ENCODE measurements at places on chromosomes 7 and 10.

DNA sequence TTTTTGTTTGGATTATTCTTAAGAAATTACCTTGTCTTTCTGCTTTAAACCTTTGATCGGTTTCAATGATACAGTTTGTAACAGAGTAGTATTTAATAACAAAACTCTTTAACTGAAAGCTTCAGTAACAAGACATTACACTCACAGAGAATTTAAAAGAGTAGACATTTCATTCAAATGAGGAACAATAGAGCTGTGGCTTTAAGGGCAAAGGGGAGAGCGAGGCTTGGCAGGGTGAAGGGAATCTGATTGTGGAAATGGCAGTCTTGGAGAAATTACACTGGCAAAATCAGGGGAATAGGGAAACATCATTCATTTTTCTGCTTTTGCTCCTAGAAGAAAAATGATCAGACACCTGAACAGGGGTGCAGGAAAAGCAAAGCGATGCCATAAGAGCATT, 5.1 kb upstream of the HIPK2 start:
- DNase-seq, result no peak

DNA sequence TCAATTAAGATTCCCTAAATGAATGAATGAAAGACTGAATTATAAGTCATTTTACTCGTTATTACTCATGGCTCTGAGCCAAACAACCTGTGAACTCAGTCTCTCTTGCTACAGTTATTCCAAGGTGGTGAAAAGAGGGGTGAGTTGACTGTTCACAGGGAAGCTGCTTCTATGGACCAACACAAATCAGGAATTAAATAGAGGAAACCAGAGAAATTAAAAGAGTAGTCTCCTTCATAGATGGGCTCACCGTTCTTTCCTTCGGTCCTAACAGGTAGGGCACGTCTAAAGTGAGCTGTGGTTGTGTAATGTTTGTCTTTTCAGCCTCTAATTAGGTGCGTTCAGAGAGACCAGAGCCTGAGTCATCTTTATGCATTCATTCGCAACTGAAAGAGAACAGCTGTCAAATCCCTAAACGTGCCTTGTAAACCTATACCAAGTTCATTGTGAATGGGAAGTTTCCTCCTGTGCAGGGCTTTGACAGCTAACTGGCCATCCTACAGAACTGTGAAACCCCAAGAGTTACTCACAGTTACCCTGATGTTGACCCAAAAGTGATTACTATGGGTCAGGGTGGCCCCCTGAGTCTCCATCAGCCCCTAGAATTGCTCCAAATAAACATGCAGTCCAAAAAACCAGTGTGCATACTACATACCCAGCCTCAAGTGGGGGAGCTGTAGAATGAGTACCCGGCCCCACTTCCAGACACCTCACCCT, 18.2 kb upstream of the C10orf53 start:
- no peak for DNase-seq

GRCh38 chr10:22320591-22321155, at the start of gene BMI1:
TSS of gene BMI1 (plus strand) at chr10:22321099. CDS start at chr10:22326450, 5,351 bp downstream.
- no peak for DNase-seq

- no peak for DNase-seq
Observed at GRCh38 chr7:130998993-130999602, 265.1 kb upstream of the KLF14 start.

- no peak for DNase-seq
Observed at GRCh38 chr10:129079705-129080104, 387.3 kb upstream of the MGMT start.

GRCh38 chr7:94133460-94133859, 129.3 kb upstream of the BET1 start:
- DNase-seq, result no peak

- DNase-seq, result no peak
Observed at GRCh38 chr10:75971402-75972211, 540.2 kb downstream of the LRMDA start.

- DNase-seq, result no peak
Observed at GRCh38 chr7:50835156-50835555, 52.5 kb upstream of the GRB10 start.

DNA sequence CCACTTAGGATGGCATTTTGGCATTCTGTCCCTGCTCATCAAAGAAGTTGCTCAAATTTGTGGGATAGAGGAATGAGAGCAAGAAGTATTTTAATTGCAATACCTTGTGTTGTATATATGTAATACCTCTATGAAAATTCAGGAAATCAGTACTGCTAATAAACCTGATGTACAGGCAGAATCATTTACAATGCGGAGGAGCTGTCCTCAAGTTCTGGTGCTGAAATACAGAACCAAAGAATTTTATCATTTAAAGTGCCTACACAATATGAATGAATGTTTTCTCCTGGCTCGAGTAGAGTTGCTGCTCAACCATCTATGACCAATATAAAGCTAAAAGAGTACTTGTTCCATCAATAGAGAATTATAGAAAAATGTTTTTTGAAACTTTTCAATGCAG, 305.8 kb downstream of the PLXNA4 start:
- no peak for DNase-seq

DNA sequence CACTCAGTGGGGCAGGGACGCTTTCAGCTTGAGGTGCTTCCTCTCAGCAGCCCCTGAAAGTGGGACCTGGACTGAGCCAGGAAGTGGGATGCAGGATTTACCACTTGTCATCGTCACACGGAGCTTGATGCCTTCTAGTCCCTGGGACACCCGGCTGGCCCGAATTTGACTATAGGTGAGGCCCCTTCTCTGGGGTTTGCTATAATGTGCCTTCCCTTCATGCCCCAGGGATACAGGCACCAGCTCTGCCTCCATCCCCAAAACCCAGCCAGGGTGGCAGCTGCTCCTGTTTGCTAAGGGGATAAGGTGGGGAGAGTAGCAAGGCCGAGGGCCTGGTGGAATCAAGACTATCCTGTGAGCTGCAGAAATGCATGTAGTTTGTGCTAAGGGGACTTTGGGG, 235.0 kb downstream of the GLRX3 start:
- DNase-seq, result no peak

DNA sequence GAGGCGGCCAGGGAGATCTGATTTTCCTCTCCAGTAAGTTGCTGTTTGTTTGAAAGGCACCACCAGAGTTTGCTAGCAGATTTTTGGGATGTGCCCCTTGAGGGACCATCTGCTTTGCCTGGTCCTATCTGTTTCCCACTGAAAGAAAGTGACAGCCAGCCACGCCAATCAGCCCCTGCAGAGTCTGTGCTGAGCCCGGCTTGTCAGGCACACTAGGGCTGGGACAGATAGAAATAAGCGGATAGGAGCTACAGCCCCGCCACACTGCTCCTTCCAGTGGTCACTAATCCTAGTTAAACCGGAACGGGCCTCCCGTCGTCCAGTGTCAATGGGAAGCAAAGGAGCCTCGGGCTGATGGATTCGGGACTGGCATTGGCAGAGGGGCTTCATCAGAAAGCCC, 161.9 kb upstream of the PRR15 start:
- DNase-seq, result no peak

GRCh38 chr10:77195101-77195500, 442.5 kb downstream of the KCNMA1 start:
- no peak for DNase-seq

GRCh38 chr7:127782654-127783559, 130.9 kb downstream of the SND1 start:
- no peak for DNase-seq

GRCh38 chr7:2936301-2936700, 92.2 kb upstream of the GNA12 start:
- no peak for DNase-seq

- DNase-seq, result no peak
Observed at GRCh38 chr7:128446306-128446705, 9.4 kb upstream of the HILPDA start.

GRCh38 chr10:110898391-110898790, 20.6 kb downstream of the BBIP1 start:
- no peak for DNase-seq

DNA sequence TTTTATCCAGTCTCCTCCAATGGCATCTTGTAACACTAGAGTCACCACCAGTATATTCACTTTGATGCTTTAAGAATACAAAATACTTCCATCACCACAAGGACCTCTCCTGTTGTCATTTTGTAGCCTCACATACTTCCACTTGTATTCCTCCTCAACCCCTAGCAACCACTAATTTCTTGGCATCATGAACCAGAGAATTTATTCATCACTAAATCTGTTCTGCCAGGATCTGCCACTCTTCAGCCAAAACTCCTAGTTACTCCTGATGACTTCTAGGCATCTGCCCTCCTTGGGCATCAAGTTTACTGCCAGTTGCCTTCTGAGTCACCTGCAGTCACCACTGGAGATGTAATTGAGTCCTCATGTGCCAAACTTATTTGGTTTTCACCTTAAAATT, 906.8 kb downstream of the CNTNAP2 start:
- no peak for DNase-seq

DNA sequence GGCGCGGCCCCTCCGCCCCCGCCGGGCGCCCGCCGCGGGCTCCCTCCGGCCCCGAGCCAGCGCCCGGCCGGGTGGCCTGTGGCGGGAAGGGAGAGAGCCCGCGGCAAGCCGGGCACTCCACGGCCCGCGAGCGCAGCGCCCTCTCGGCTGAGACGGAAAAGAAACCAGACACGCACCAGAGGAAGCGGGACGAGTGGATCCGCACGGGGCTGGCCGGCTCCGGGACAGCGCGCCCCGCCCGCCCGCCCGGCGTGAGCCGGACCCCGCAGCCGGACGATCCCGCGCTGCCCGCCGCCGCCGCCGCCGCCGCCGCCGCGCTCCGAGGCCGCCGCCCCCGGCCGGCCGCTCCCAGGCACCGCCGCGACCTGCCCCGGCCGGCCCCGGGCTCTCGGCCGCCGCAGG, 300 bp downstream of the ARHGAP21 start:
- no peak for DNase-seq

DNA sequence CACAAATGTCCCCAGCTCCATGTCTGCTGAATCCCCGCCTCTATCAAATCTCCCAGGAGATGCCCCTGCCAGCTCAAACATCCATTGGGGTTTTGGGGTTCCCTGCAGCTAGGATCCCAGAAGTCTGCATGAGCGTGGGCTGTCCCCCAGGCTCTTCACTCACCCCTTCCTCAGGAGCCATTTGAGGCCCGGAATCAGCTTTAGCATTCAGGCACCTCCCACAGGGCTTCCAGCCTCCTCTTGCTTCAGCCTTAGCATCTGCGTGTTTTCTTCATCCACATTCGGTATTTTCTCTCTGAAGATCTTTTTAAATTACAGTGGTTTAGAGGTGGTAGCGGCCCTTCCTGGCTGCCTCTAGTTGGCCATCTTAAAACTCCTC, 1054.4 kb downstream of the CNTNAP2 start:
- no peak for DNase-seq

GRCh38 chr10:61978965-61979364, 77.5 kb downstream of the ARID5B start:
- no peak for DNase-seq

DNA sequence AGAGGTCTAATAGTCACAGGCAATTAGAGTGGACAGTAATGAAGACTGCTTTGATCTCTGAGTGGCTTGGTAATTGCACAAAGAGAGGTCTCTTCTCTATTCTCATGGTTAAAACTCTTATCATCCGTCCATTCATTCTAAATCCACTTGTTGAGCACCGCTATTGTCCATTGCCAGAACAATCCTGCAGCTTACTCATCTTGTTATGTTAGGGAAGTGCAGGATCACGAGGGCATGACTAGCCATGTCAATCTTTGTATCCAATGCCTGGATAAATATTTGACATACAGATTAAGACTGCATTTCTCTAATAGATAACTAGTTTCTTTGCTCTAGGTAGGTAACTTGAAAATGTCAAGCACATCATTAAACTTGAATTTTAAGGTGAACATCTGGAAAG, 14.9 kb downstream of the SFTPD start:
- DNase-seq, result no peak

DNA sequence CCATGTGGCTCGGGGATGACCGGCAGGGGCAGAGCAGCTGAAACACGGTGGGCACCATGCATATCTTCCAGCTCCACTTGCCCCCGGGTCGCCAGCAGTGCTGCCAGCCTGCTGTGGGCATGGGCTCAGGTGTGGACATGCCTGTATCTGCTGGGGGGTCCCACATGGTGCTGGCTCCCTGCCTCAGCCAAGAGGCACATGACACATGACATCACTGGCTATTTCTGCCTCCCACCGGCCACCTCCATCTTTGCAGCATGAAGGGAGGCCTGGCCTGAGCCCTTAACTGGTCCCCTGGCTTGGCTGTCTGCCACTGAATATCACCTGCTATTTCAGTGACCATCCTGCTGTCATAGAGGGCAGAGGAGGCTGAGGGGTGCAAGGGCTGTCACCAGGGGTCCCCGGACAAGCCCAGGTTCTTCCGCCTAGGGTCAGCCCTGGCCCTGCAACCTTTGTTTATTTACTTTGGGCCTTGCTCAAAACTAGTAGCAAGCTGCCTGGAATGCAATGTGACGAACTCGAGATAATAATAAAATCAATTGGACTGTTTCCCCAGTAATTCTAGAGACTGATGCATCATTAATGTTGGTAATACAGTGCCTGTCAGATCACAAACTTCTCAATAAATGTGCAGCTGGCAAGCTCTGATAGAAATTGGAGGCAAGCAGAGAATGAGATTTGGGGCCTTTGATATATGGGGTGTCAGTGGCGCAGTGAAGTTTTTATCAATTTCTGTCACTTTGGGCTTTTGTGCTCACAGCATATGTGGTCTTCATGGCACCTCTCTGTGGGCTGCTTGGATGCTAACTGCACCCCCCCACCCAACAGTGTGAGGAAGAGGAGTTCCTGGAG, 28.5 kb downstream of the ZMIZ1 start:
- no peak for DNase-seq

DNA sequence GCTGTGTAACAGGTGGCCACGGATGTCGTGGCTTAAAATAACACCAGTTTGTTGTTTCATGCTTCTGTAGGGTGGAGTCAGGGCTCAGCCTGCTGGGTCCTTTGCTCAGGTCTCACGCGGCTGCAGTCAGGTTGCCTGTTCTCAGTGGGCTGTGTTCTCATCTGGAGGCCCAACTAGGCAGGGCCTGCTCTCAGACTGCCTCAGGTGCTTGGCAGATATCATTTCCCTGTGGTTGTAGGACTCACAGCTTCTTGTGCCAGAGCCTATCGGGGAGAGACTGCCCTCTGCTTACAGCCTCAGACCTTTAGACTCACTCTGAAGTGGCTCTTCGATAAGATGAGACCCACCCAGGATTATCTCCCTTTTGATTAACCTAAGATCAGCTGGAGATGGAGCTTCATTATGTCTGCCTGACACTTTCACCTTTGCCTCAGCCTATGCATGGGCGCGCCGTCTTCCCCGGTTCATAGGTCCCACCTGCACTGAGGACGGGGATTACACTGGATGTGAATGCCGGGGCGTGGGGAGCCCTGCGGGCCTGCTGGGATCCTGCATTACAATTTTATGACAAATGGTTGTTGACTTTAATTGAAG, 55.3 kb downstream of the INPP5A start:
- no peak for DNase-seq

- no peak for DNase-seq
Observed at GRCh38 chr7:106065575-106066500, 46.3 kb downstream of the SYPL1 start.

GRCh38 chr10:7550013-7550412, 116.8 kb downstream of the ITIH5 start:
- no peak for DNase-seq

DNA sequence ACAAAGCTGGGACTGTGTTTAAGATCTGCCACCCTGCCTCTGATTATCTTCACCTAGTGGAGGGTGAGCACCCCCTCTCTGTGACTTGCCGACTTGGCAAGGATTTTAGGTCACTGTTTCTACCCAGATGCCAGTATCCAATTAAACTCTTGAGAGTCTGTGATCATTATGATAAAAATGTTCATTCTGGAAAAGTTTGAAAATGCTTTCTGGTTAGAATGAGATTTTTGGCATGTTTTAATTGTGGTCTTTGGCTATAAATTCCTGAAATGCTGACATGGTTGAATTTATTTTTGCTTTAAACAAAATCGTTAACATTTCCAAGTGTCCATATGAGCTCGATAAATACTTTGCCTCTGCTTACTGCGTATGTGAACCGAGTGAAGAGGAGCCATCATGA, 221.4 kb downstream of the BICC1 start:
- no peak for DNase-seq

Data from stimulated activated CD8-positive, alpha-beta memory T cell treated with anti-CD3 and anti-CD28 coated beads, Interleukin-2, amount 100 ng/mL, for 1 hour (primary cell).